ENCODE measurements at places on chromosomes 5 and 9. TPM values are rescaled to one million over a fixed set of nuclear protein-coding genes. Genes with fewer than 3 reads are reported as not detected.
A peak's percentile ranks its signal among the peaks of the same experiment; 100 is the strongest.

DNA sequence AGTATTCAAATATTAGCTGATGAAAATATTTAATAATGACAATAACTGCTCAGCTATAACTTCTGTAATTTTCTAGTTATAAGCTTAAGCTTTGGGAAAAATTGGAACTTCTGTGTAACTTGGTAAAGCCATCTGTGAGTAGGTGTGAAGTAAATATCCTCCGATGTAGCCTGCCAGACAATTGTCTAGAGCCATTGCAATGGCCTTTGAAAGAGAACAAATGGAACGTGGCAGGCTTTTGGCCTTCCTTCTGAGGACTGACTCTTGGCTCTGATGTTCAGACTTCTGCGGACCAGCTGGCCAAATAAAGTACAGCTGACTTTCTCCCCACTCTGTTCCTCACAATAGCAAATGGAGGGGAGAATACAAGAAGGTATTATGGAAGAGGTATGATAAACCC is 203.4 kb upstream of the NMUR2 start:
- no peaks in the 10 kb centered on the region for H3K36me3 ChIP-seq
- H3K27ac ChIP-seq = no peak overlapping the region
- H3K4me1 ChIP-seq = peaks cover 13% of the 10 kb centered on the region
- no peak for DNase-seq

- H3K27ac ChIP-seq = peak overlapping the region; percentile 74
- DNase-seq = no peak
- no peaks in the 10 kb centered on the region for H3K27me3 ChIP-seq
Measured at GRCh38 chr9:130138791-130139190, 33.4 kb upstream of the NCS1 start.

- no peaks in the 10 kb centered on the region for H3K4me1 ChIP-seq
- no peak overlapping the region for H3K27ac ChIP-seq
- H3K36me3 ChIP-seq = no peaks in the 10 kb centered on the region
- peaks cover 1% of the 10 kb centered on the region for H3K27me3 ChIP-seq
Measured at GRCh38 chr5:44246986-44247385, 142.2 kb downstream of the FGF10 start.

DNA sequence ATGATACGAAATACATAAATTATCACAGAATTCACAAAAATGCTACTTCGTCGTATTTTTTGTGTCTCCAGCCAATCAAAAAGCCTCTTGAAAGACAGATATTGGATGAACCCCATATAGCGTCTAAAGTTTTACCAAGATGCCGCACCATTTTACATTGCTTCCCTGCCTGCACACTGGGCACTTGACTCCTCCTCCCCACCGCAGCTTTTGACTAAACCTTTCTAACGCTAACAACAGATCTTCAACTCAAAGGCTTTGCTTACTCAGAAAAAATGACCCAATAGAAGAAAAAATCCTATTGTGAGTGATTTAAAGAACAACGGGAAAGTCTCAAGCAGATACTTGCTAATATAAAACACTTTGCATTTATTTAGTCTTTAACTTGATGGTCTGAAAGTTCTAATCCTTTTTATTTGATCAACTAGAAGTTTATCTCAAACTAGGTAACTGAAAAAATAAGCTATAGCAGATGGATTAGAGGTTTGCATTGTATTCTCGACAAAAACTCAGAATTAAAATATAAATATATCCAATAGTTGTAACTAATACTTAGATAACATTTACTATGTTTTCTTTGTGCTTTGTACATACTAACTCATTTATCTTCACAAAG is 609.1 kb upstream of the DMAC1 start:
- DNase-seq = no peak
- H3K4me1 ChIP-seq = peaks cover 2% of the 10 kb centered on the region
- H3K27me3 ChIP-seq = no peaks in the 10 kb centered on the region
- H3K27ac ChIP-seq = no peak overlapping the region
- no peak overlapping the region for H3K4me3 ChIP-seq

GRCh38 chr5:39409033-39409432 is 15.7 kb downstream of the DAB2 start:
- no peaks in the 10 kb centered on the region for H3K4me1 ChIP-seq
- H3K4me3 ChIP-seq = no peak overlapping the region
- DNase-seq = no peak
- no peaks in the 10 kb centered on the region for H3K27me3 ChIP-seq
- no peaks in the 10 kb centered on the region for H3K36me3 ChIP-seq
- H3K27ac ChIP-seq = no peak overlapping the region

DNA sequence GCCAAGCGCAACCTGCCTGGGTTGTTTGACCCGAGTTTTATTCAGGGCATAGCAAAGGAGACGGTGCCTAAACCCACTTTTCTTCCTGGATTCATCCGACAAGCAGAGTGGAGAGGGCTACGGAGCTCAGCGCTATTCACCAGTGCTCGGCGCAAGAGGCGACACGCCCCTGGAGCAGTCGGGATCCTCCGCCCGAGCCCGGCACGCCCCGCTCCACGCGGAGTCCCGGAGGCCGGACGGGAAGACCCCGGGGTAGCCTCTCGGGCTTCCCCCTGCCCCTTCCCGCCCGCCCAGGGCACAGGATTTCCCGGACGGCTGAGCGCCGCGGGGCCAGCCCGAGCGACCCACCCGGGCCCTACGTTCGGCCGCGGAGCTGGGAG is 427 bp downstream of the SERINC5 start:
- H3K4me1 ChIP-seq = peaks cover 23% of the 10 kb centered on the region
- peak; percentile 73 for DNase-seq
- H3K4me3 ChIP-seq = peak overlapping the region; percentile 88
- no peak overlapping the region for H3K27ac ChIP-seq

DNA sequence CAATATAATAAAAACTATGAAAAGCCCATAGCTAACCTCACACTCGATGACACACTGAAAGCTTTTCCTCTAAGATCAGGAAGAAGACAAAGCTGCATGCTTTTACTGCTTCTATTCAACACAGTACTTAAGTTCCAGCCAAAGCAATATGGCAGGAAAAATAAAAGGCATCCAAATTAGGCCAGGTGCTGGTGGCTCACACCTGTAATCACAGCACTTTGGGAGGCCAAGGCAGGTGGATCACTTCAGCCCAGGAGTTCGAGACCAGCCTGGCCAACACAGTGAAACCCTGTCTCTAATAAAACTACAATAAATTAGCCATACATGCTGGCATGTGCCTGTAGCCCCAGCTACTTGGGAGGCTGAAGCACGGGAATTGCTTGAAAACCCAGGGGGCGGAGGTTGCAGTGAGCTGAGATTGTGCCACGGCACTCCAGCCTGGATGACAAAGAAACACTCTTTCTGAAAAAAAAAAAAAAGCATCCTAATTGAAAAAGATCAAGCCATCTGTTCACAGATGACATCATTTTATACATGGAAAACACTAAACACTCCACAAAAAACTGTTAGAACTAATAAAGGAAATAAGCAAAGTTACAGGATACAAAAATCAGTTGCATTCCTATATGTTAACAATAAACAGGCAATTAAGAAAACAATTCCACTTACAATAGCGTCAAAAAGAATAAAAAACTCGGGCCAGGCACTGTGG is 17.9 kb downstream of the ZFR start:
- peaks cover 6% of the 10 kb centered on the region for H3K4me1 ChIP-seq
- H3K27ac ChIP-seq = peak overlapping the region; percentile 38
- peaks cover 2% of the 10 kb centered on the region for H3K27me3 ChIP-seq
- H3K4me3 ChIP-seq = no peak overlapping the region

DNA sequence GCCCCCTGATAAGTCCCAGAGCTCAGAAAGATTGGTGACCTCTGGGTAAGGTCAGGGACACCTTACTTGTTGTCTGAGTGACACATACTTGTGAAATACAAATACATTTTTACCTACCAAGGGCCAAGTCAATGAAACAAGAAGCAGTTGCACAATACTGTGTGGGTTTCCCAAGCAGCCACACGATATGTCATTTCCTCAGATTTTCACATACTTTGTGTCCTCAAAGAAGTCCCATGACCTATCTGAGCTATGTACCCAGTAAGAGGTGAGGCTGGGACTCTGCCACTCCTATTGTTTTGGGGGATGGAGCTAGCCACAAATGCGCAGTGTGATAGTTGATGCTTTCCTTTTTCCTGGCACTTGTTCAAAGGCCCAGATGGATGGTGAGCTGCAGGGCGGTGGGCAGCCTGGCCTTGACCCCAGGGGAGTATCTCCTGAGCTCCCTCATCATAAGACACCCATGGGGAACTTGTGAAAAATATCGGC is 4.8 kb upstream of the SLC25A51 start:
- peaks cover 18% of the 10 kb centered on the region for H3K4me1 ChIP-seq
- peaks cover 8% of the 10 kb centered on the region for H3K27me3 ChIP-seq
- DNase-seq = no peak
- no peak overlapping the region for H3K27ac ChIP-seq

- H3K27me3 ChIP-seq = no peaks in the 10 kb centered on the region
- peaks cover 3% of the 10 kb centered on the region for H3K4me1 ChIP-seq
- H3K27ac ChIP-seq = no peak overlapping the region
- H3K4me3 ChIP-seq = no peak overlapping the region
- no peak for DNase-seq
Measured at GRCh38 chr5:124056326-124056990, 544.5 kb downstream of the CSNK1G3 start.

DNA sequence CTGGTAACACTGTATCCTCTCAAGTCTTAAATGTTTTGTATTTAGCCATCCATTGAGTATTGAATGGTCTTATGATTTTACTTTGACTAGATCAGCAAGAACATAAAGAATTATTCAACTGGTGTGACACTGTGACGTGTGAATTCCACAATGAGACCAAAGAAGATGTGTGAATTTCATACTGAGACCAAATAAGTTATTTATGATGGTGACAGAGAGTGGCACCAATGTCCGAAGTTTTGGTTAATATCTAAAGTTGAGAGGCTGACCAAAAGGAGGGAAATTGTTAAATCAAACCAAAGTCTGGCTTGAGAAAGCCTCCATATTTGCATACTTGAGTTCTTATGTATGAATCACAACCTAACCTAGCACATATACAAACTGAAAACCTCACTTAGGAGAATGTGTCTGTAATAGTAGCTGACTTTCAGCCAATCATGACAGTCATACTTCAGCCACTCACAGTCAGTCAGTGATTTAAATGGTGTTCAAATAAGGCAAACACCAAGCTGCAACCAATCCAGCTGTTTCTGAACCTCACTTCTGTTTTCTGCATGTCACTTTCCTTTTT is 31.5 kb upstream of the FAM170A start:
- H3K27me3 ChIP-seq = peaks cover 1% of the 10 kb centered on the region
- no peak overlapping the region for H3K4me3 ChIP-seq
- H3K27ac ChIP-seq = no peak overlapping the region
- H3K36me3 ChIP-seq = peaks cover 6% of the 10 kb centered on the region
- no peaks in the 10 kb centered on the region for H3K4me1 ChIP-seq

GRCh38 chr5:119179857-119180641 is 109.2 kb downstream of the DMXL1 start:
- no peak for DNase-seq
- no peaks in the 10 kb centered on the region for H3K27me3 ChIP-seq
- H3K27ac ChIP-seq = no peak overlapping the region
- H3K36me3 ChIP-seq = no peaks in the 10 kb centered on the region
- no peak overlapping the region for H3K4me3 ChIP-seq
- no peaks in the 10 kb centered on the region for H3K4me1 ChIP-seq

GRCh38 chr5:89535411-89535810 is 652.4 kb upstream of the MEF2C start:
- peaks cover 2% of the 10 kb centered on the region for H3K4me1 ChIP-seq
- DNase-seq = no peak
- no peaks in the 10 kb centered on the region for H3K36me3 ChIP-seq
- no peaks in the 10 kb centered on the region for H3K27me3 ChIP-seq
- no peak overlapping the region for H3K4me3 ChIP-seq

DNA sequence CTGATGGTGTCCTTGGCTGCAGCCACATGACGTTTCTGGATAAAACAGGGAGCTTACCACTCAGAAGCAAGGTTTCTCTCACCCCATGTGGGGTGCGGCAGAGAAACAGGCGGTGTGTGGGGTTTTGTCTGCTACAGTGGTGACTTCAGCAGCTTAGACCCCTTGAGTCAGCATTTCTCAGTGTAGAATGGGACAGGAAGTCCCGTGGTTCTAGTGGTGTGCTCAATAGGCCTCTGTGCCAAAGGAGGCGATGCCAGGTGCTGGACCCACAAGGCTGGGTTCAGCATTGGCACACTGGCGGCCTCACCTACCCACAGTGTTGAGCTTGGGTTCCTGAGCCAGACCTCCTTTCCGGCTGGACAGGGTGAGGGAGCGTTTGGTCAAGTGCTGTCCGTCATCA is 125.2 kb upstream of the SMIM23 start:
- H3K27me3 ChIP-seq = peaks cover 1% of the 10 kb centered on the region
- H3K27ac ChIP-seq = peak overlapping the region; percentile 50
- DNase-seq = no peak
- H3K4me1 ChIP-seq = peaks cover 28% of the 10 kb centered on the region
- H3K4me3 ChIP-seq = no peak overlapping the region
- no peaks in the 10 kb centered on the region for H3K36me3 ChIP-seq

DNA sequence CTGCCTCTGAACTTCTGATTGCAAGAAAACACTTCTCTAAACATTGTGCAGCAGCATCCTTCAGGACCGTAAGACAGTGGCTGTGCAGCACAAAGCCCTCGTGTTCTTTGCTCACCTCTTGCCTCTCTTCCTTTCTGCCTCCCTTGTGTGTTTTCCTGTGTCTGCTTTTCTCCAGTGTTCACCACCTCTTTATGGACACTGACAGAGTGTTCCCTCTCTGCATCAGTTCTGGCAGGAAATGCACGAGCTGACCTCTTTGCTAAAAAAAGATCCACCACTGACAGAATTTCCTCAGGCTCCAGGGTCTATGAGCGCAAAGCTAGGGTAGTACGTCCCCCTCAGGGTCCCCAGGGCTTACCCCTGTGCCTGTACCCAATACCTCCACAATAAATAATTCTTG is 74.3 kb downstream of the C5orf15 start:
- H3K4me3 ChIP-seq = no peak overlapping the region
- H3K27me3 ChIP-seq = peaks cover 8% of the 10 kb centered on the region
- peak overlapping the region; percentile 36 for H3K27ac ChIP-seq
- H3K4me1 ChIP-seq = peaks cover 19% of the 10 kb centered on the region
- DNase-seq = no peak

DNA sequence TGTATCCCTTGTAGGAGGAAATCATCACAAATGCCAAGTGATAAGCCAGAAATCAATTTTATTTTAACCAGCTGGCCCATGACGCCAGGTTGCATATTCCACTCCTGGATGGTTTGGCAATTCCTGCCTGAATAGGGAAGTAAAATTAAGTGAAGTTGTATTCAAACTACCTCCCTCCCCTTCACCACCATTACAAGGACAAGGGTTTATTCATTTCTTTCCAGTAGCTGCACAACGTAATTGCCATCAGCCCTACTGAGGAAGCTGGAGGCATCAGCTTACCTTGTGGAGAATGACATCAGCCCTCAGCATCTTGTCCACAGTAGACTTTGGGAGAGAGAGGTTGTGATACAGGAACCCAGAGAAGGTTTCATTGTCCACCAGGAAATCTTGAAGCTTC is 66.6 kb downstream of the ABCA1 start:
- no peak overlapping the region for H3K4me3 ChIP-seq
- H3K27me3 ChIP-seq = no peaks in the 10 kb centered on the region
- peaks cover 4% of the 10 kb centered on the region for H3K36me3 ChIP-seq
- no peak for DNase-seq

GRCh38 chr9:14320271-14321181 is 6.6 kb upstream of the NFIB start:
- peaks cover 13% of the 10 kb centered on the region for H3K27me3 ChIP-seq
- H3K4me1 ChIP-seq = peaks cover 6% of the 10 kb centered on the region

GRCh38 chr9:98330831-98331230 is 75.4 kb upstream of the TBC1D2 start:
- H3K4me1 ChIP-seq = peaks cover 25% of the 10 kb centered on the region
- peaks cover 5% of the 10 kb centered on the region for H3K27me3 ChIP-seq
- no peak overlapping the region for H3K4me3 ChIP-seq
- H3K27ac ChIP-seq = peak overlapping the region; percentile 59

Gene SLC36A3
- not detected for total RNA-seq

Gene TAS2R1
- not detected for total RNA-seq

Gene PCDHGA4
- 8.2 TPM for total RNA-seq

Gene SLC30A5
- total RNA-seq = 17.9 TPM

Gene FBN2
- 0.86 TPM for total RNA-seq

Gene PKD2L2
- total RNA-seq = not detected

Gene SECISBP2
- total RNA-seq = 86.4 TPM
